ENCODE measurements at places on chromosomes 11 and 22.

DNA sequence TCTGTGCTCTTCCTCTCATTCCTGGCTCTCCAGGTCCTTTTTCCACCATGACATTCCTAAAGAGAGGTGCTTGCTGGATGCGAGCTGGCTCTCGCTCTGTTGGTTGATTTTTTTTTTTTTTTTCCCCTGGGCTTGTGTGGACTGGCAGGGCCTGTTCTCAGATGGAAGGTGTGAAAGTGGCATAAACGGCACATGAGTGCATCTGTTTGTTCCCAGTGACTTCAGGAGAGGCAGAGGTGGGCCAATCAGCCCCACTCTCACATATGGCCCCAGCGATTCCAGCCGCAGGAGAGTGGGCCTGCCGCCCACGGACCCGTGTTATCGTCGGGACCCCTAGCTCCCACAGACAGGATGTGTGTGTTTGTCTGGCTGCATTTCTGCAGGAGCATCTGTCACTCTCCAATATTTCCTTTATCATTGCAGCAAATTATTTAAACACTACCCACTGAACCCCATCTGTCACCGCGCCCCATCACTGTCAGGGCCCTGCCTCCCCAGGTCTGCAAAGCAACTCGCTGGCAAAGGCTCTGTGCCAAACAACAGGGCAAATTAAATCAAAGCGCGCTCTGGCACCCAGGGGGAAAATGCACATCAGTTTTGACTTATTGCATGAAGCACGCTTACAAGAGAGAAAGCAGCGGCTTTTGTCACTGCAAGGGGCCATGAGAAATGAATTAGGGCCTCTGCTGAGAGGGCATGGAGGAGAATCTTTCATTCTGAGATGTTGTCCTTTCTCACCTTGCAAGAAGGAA, 886.3 kb downstream of the NTM start:
- DNase-seq = no peak

DNA sequence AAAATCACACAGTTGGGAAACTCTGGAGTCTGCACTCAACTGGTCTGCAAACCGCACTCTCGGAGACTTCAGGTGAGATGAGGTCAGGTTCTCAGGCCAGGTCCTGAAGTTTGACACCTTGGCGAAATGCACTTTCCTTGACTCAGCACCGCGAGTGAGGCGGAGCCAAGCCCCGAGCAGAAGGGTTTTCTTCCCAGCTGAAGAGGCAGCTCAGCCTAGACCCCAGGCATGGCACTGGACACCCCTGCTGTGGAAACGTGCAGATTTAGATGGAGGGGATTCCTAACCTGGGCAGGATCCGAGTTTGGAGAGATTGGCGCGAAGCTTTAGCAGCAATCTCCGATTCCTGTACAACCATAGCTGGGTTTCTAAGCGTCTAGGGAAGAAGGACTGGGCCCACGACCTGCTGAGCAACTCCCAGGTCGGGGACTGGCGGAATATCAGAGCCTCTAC, 835 bp upstream of the MYOD1 start:
- DNase-seq = no peak

DNA sequence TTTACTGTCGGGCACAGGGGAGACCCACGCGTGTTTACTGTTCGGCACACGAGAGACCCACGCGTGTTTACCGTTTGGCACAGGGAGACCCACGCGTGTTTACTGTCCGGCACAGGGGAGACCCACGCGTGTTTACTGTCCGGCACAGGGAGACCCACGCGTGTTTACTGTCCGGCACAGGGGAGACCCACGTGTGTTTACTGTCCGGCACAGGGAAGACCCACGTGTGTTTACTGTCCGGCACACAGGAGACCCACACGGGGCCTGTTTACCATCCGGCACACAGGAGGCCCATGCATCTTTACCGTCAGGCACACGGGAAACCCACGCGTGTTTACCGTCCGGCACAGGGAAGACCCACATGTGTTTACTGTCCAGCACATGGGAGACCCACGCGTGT, 525.1 kb downstream of the BRD1 start:
- DNase-seq = no peak

DNA sequence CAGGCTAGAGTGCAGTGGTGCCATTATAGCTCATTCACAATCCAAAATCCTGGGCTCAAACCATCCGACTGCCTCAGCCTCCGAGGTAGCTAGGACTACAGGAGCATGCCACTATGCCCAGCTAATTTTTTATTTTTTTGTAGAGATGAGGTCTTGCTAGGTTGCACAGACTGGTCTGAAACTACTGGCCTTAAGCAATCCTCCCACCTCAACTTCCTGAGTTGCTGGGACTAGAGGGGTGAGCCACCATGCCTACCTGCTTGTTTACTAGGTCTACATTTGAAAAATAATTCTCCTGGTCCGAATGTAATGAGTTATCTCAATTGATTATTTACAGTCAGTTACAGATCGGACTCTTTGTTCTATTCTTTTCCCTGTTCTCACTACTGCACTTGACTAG, 22.0 kb downstream of the TAF1D start:
- no peak for DNase-seq

DNA sequence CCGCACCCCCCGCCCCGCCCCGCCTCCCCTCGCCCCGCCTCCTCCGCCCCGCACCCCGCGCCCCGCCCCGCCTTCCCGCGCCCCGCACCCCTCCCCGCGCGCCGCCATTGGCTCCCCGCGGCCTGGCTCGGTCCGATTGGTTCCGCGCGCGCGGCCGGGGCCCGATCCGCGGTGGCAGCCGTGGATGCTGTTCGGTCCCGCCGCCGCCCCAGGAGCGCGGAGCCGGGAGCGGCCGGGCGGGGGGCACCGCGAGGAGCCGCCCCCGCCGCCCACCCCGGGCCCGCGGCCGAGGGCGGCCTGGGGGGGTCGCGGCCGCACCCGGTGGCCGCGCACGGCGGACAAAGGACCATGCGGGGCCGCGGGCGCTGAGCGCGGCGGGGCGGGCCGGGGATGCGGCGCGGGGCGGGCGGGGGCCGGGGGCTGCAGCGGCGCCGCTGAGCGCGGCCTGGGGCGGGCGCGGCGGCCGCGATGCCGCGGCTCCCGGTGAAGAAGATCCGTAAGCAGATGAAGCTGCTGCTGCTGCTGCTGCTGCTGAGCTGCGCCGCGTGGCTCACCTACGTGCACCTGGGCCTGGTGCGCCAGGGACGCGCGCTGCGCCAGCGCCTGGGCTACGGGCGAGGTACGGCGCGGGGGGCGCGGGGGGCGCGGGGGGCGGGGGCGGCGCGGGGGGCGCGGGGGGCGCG, at the start of gene B4GALNT4:
Gene B4GALNT4, plus strand, starts transcription at position 164 of the 683 bp plus-strand sequence. Its CDS starts 305 bp downstream, at position 469.
- DNase-seq = peak; percentile 68

DNA sequence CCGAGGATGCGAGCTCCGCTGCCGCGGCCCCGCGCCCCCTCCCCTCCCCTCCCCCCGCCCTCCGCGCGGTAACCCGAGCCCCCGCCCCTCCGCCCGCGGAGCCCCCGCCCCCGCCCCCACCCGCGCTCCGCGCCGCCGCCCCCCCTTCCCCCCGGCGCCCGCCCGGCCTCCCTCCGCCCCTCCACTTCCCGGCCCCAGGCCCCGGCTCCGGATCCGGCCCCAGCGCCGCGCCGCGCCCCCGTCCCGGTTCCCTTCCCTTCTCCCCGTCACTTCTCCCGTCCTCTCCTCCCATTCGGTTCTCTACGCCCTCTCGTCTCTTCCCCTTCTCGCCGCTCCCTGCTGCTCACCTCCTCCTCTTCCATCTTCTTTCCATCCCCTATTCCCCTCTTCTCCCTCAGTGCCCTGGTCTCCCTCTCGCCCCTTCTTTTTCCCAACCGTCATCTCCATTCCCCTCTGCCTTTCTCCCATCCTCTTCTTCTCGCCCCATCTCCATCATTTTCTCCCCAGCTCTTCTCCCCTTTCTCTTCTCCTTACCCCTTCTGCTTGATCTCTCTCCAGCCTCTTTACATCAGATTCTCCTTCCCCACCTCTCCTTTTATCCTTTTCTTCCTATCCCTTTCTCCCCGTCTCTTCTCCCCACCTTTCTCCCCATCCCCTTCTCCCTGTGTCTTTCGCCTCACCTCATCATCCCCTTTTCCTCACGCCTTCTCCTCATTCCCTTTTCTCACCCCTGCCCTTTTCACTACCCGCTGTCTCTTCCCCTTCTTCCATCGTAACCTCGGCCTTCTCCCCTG, at the start of gene DCHS1:
Gene DCHS1, minus strand, starts transcription at position 20 of the 794 bp plus-strand sequence. CDS start 14,196 bp downstream, outside the sequence.
- no peak for DNase-seq

DNA sequence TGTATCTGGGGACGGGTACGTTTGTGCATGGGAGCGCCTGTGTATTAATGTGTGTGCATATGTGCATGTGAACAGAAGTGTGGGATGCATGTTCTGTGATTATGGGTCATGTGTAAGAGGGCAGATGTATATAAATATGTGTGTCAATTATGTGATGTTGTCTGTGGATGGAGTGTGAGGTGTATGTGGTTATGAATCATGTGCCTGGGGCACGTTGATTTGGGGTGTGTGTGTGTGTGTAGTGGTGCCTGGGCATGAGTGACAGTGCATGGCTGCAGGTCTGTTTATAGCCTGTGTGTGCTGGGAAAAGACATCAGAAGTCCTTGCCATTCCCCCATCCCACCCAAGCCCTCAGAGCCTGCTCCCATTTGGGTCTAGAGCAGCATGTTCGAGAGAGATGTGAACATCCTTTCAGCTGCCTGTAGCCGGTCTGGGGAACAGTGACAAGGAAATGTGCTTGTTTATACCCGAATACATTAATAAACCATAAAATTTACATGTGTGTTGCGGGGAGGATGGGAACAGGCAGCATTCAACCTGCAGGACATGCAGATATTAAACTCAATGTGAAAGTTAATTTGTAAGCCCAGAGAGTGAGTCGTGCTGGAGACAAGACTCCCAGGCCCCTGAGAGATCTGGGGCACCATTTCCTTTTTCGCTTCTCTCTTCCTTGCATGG, 129.0 kb downstream of the NECTIN1 start:
- DNase-seq = no peak

DNA sequence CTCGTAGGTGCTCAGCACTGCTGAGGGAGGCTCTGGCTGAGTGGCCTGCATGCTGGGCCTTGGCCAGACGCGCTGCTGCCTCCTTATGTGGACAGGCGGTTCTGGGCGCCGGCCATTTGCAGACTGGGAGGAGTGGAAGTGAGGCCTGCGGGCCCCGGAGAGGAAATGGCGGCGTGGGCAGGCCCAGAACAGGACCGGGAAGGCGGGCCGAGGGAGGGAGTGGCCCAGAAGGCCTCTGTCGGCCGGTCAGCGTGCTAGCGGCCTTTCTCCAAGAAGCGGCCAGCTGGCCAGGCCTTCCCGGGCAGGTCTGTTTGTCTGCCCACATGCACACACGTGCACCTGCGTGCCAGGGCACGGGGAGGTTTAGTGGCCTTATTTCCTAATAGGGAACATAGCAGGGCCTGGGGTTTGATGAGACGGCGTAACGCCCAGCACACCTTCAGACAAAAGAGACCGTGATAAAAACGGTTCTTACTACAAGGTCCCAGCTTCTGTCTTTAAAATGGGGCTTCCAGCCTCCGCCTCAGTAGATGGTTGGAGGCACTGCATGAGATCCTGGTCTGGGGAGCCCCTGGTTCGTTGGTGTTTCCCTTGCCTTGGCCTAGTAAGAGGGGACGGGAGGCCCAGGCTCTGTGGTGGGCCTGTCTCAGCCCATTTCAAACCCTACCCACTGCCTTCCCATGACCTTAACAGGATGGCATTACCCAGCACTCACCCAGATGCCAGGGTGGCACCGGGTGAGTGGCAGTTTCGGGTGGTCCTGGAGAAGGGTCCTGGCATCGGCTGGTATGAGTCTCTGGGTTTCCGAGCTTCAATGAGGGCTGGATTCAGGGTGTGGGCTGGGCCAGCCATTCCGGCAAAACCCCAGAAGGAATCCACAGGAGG, 65.1 kb upstream of the PPARA start:
- DNase-seq = peak; percentile 83

DNA sequence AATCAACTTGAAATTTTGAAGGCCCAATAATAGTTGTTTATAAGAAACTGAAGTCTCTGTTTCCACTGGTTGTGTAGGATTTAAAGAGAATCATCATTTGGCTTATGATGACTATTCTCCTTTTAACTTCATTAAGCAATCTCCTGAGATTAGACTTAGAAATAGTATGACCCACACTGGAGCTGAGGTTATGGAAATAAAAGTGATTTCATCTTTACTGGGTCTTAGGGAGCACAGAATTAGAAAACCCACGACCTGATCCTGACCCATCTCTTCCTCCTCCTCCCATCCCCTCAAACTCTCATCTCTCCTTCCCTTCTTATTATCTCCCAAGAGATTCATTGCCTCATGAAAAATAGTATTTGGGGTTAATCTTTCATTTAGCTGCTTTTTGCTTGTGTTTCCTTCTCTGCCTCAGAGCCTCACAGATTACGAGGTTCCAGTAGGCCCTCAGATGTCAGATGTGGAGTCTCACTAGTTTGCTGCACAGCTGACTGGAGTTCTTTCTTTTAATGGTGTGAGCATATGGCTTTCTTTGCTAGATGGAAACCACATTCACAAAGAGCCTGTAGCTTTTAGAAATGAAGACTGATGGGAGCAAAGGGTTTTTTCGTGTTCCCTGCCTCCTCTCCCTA, 85.0 kb downstream of the ALX4 start:
- DNase-seq = no peak

GRCh38 chr22:46350121-46350520, 14.6 kb downstream of the TRMU start:
- DNase-seq = no peak

GRCh38 chr11:13000721-13001120, 8.4 kb upstream of the RASSF10 start:
- DNase-seq = no peak

DNA sequence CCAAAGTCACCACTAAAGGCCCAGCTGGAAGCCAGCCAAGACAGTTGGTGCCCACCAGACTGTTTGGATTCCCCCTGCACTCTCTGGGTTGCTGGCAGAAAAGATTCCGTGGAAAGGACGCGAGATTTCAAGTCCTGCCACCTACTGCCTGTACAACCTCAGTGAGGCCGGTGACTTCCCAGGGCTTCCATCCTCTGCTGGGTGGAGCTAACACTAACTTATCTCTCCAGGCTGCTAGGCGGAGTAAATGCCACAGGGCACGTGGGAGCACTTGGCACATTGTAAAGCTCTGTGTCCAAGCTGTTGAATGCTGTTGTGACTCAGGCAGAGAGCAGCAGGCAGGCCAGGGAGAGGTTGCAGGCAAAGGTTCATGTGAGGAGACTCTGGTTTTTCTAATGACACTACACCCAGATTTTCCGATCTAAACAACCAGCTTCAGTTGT, 50.9 kb upstream of the CDON start:
- DNase-seq = no peak

GRCh38 chr11:83140691-83141455, 16.1 kb upstream of the PCF11 start:
- DNase-seq = no peak

- no peak for DNase-seq
Measured at GRCh38 chr11:133995066-133995465, 38.3 kb upstream of the IGSF9B start.

DNA sequence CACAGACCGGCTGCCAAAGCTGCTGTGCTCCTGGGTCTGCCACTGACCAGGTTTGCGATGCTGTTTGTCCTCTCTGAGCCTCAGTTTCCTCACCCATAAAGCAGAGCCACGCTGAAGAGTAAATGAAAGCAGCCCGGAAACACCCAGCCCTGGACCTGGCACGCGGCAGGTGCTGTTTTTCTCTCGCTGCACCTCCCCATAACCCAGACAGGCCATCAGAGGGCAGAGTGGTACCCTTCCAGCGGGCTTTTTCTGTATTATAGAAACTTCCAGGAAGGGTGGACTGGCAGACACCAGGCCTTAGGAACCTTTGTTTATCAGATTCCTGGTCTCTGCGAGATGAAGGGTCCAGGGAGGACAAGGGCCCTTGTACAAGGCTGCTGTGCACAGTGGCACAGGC, 17.9 kb upstream of the FGF19 start:
- DNase-seq = no peak

- DNase-seq = no peak
Measured at GRCh38 chr22:37197451-37198257, 9.6 kb upstream of the C1QTNF6 start.

GRCh38 chr11:30483056-30483455, 103.1 kb downstream of the MPPED2 start:
- no peak for DNase-seq

GRCh38 chr11:10301656-10302358, 3.1 kb upstream of the ADM start:
- no peak for DNase-seq
